ENCODE measurements at places on chromosomes 3 and 15.

- no peak for DNase-seq
These were observed 38.0 kb upstream of the GBE1 start for GRCh38 chr3:81799403-81799802.

DNA sequence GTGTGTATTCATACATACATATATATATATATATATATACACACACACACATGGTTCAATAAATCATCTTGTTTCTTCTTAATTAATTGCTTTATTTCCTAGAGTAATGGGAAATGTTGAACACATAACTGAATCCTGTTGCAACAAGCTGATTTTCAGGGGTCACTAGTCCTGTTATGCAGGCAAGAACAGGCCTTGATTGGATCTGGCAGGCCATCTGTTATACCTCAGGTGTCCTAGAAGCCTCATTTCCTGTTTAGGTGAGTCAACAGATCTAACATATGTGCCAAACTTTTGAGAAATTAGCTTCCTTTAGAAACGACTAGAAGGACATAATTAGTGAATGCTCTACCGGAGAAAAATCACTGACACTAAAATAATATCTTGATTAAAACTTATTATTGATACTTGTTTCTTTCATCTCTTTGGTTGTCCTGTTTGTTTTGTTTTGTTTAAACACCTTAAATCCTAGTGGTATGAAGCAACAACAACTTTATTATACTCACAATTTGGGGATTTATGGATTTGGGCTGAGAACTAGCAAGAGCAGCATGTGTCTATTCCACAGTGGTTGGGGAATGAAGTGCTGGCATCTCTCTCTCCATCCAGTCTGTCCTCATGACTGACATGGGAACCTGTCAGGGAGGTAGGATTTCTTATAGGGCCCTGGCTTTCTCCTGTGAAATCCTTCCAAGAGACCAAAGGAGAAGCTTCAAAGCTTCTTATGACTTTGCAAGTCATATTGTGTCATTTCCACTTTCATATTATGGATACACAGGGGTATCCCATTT, 552.6 kb downstream of the NSUN3 start:
- no peak for DNase-seq

GRCh38 chr3:109643590-109643989, 306.2 kb upstream of the DPPA4 start:
- no peak for DNase-seq

DNA sequence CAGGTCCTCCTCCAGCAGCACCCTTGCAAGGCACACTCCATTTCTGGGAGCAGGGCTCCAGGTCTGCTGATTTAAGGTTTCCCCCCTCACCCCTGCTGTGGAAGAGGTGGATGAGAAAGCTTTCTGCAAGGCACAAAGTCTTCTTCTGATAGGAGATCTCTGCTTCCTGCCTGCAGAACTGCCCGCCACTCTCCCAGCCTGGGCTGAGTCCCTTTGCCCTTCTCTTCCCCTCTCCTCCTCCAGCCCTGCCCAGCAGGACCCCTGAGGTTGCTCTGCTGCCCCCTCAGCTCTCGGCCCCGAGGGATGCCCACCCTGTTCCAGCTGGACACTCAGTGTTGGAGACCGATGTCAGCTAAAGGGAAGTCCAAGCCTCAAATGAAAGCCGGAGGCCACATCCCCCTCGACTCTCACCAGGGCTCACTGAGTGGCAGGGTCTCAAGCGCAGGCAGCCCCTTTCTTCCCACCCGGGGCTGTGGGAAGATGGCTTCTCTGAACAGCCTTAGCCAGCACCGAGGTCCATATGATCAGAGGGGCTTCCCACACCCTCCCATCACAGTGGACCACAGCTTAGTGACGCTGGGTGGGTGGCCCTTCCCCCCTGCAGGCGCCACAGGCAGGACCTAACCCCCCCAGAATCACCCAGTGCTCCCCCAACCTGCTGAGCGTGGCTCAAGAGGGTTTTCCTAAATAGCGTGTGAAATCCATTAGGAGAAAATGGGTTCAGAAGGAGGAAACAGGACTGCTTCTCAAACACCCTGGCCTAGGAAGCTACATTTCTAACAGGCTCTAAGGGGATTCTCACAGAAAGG, 4.0 kb downstream of the ATP10A start:
- DNase-seq, result no peak

DNA sequence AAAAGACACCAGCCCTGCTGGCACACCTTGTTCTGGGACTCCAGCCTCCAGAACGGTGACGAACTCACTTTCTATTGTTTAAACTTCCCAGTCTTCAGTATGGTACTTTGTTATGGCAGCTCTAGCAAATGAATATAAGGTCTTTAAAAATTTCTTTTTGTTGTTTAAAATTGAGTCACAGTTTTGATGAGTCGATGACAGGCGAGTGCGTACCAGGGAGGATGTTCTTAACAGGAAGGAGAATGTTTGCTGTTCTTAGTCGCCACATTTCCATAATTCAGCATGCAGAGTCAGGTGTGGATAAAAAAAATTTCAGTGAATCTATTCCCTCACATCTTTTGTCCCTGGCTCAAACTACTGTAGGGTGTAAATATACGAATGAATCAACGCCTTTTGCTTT, 12.4 kb downstream of the DNASE1L3 start:
- DNase-seq, result no peak

GRCh38 chr3:125028657-125029056, 27.1 kb downstream of the HEG1 start:
- DNase-seq, result no peak

DNA sequence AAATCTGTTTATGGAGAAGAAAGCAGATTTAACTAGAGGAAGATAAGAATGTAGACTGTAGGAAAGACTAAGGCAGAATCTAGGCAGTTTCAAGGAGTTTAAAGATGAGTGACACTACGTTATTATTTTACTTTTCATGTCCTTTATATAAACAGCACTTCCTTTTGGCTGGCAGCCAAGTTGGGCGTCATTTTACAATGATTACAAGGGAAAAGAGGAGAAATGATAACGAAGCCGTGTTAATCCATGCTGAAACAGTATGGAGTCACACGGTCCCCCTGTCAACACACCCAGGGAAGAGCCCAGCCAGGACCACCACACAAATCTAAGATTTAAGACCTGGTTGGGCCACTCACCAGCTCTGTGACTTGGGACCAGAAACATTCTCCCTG, 83.7 kb upstream of the NEO1 start:
- DNase-seq, result no peak

GRCh38 chr3:133763797-133764683, 17.8 kb downstream of the TF start:
- DNase-seq, result no peak

- DNase-seq, result no peak
These were observed 17.5 kb upstream of the SLC25A26 start for GRCh38 chr3:66203275-66203674.

- DNase-seq, result no peak
These were observed 47.7 kb downstream of the KLHDC8B start for GRCh38 chr3:49219132-49219531.

- no peak for DNase-seq
These were observed 29.3 kb upstream of the SACM1L start for GRCh38 chr3:45659661-45660566.

DNA sequence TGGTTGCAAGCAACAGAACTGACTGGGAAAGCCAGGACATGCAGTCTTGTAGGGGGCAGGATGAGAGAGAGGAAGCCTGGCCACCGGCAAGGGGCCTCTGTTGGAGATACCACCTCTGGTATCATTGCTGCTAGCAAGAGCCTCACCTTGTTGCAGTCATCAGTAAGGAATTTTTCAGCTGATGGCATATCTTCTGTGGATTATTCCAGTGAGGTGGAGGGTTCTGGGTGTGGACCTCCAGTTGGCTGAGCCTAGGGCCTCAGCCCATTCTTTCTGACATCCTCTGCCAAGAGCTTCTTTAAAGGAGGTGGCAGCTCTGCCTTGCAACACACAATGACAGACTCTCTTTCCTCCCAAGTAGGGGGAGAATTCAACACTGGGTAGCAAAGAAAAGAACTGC, 128.9 kb downstream of the AQP9 start:
- DNase-seq, result no peak

GRCh38 chr3:141229132-141229531, 2.5 kb upstream of the PXYLP1 start:
- no peak for DNase-seq

DNA sequence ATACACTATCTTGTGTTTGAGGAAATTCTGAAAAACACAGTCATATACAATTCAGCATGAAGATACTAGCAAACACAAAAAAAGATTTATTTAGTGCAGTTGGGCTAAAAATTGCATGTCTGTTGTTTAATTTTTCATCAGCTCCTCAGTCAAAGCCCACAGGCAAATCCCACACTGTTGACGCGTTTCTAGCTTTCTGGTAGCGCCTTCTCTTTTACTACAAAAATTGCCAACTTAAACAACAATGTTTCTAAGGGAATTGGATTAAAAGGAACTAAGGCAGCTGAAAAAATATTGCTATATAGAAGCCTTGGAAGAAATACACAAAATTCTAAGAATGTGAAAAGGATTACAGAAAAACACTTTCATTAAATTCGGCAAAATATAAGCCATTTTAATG, 196.7 kb upstream of the P2RY1 start:
- no peak for DNase-seq

DNA sequence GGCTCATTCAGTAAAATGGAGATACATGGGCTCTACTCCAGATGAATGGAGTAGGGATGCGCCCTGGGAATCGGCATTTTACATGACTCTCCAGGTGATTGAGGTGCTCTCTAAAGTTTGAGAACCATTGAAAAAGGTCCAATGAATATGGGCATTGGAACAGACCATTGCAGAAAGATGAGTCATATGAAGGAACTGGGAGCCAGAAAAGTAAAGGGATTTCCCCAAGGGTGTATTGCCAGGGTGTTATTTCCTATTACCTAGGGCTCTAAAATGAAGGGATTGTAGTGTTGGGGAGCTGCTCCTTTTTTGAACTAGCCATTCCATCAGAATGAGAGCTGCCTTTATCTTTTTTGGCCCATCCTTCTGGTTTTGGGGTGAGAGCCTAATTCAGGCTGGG, 21.7 kb downstream of the CLDN11 start:
- DNase-seq, result no peak

GRCh38 chr3:44913868-44914468, 39.6 kb downstream of the TGM4 start:
- DNase-seq, result no peak

- no peak for DNase-seq
These were observed 979.1 kb downstream of the MCTP2 start for GRCh38 chr15:95210436-95210981.

- DNase-seq, result no peak
These were observed 408.6 kb upstream of the PDZRN3 start for GRCh38 chr3:74033381-74033780.

DNA sequence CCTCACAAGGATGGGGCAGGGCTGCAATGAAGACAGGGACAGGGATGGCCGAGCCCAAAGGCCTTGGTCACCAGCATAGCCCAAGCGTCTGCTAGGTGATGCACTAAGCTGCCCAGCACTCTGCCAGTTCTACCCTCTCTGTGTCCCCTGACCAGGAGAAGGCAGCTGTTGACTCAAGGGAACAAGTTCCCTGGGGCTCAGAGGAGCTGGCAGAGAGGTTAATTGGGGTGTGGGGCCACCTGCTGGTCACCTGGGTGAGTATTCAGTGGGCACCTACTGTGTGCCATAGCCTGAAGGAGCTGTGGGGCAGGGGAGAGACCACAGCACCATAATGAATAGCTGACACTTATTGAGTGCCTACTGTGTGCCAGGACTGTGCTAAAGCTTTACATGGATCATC, 22.0 kb upstream of the DOCK3 start:
- DNase-seq, result no peak

DNA sequence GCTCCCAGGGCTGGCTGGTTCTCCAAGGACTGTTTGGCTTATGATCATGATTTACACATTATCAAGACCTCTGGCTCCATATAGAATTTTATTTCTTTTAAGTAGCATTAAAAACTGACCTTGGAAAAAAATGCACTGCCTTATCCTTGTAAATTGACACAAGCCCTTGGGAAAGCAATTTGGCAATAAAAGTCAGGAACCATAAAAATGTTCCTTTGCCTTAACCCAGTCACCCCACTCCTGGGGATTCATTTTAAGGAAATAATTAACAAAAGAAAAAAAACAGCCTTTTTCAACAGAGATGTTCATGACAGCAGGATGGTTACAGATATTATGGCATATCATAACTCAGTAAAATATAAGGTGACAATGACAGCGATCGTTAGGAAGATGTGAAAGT, 51.6 kb upstream of the NR2E3 start:
- DNase-seq, result no peak

DNA sequence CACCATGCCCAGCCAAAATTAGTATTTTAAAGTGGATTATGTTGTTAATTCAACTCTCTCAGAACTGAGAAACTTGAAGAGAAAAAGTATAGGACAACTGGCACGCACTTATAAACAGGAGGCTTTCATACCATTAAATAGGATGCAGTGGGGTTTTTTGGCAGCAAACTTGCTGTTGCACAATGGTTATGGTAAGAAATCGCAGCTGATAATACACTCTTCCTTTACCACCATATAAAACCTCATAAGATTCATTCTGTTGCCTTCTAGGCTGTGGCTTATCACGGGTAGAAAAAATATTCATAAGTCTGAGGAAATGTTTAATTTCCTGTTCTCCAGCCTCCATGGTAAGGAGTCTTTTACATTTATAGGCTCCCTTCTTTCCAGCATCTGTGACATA, 95.3 kb downstream of the TMCO5A start:
- no peak for DNase-seq

GRCh38 chr3:72282918-72283317, 498.0 kb upstream of the PROK2 start:
- no peak for DNase-seq

- DNase-seq, result no peak
These were observed 33.8 kb upstream of the TFRC start for GRCh38 chr3:196115678-196116083.

- DNase-seq, result no peak
These were observed 287.2 kb downstream of the CGGBP1 start for GRCh38 chr3:87771337-87772192.

DNA sequence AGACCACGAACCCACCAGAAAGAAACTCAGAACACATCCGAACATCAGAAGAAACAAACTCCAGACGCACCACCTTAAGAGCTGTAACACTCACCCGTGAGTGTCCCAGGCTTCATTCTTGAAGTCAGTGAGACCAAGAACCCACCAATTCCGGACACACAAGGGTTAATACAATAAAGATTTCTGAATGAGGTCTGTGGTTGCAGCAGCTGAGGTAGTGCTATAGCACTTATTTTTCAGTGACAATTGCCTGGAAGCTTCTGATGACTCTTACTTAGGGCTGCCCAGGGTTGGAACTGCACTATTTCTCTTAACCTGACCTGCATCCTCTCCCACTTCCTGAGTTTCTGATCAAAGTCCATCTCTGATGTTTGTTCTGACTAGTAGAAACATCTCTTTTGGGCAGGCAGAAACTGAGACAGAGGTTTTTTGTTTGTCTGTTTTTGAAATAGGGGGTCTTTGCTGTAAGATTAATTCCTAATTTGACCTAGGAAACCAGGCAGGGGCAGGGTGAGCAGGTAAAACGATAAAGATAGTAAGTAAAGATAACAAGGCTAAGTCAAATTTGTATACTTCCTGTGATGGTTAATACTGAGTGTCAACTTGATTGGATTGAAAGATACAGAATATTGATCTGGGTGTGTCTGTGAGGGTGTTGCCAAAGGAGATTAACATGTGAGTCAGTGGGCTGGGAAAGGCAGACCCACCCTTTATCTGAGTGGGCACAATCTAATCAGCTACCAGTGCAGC, 169.1 kb downstream of the GAP43 start:
- no peak for DNase-seq

GRCh38 chr3:136885357-136886213, 23.6 kb downstream of the NCK1 start:
- DNase-seq, result no peak

- no peak for DNase-seq
These were observed 29.8 kb downstream of the LARS2 start for GRCh38 chr3:45417930-45418847.

- no peak for DNase-seq
These were observed 76.0 kb upstream of the FAN1 start for GRCh38 chr15:30827625-30828303.
